ENCODE measurements at places on chromosomes 3 and 15. TPM values are rescaled to one million over a fixed set of nuclear protein-coding genes. Genes with fewer than 3 reads are reported as not detected.

The MAP1A gene
- total RNA-seq: 0.27 TPM

DNA sequence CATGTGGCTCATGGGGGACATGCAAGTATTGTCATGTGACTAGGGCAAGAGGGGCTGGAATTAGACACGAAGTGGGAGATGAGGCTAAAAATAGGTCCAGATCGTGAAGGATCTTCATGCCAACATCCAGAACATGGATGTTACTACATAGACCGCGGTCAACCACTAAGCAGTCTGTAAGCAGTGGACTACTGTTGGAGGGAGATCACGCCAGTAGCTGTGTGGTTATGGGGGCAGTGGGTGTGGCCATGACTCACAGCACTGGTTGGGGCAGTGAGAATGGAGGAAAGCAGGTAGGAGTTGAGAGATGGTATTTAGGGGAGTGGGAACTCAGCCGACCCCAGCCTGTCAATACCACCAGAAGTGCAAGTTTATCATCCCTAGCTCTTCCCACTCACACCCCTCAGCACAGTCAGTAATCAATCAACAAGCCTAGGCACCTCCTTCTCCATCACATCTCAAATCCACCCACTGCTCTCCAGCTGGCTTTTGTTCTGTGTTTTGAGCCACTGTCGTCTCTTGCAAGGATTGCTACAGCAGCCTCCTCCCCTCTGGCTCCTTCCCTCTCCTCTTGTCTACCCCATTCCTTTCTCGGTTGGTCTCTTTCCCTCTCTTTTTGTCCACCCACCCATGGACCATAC is 107.2 kb upstream of the ABHD17C start:
- peak; percentile 50 for DNase-seq

GRCh38 chr3:128844502-128844901 is 34.9 kb upstream of the ACAD9 start:
- DNase-seq: no peak

DNA sequence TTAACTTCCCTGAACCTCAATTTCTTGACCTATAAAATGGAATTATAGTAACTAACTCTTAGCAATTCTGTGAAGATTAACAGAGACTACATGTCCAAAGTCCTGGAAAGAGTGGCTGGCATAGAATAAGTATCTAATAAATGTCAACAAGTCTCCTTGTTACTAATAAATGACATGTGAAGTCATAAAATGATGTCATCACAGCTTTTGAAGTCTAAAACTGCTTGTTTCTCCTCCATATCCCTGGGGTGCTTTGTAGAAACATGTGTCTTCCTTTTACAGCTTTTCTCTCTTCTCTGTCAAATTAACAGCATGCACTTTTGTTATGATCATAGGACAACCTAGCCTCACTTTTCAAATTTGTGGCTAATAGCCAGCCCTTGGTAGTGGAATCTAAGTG is 510.2 kb downstream of the NTRK3 start:
- DNase-seq: no peak

The DHX30 gene
- total RNA-seq: 75.4 TPM

DNA sequence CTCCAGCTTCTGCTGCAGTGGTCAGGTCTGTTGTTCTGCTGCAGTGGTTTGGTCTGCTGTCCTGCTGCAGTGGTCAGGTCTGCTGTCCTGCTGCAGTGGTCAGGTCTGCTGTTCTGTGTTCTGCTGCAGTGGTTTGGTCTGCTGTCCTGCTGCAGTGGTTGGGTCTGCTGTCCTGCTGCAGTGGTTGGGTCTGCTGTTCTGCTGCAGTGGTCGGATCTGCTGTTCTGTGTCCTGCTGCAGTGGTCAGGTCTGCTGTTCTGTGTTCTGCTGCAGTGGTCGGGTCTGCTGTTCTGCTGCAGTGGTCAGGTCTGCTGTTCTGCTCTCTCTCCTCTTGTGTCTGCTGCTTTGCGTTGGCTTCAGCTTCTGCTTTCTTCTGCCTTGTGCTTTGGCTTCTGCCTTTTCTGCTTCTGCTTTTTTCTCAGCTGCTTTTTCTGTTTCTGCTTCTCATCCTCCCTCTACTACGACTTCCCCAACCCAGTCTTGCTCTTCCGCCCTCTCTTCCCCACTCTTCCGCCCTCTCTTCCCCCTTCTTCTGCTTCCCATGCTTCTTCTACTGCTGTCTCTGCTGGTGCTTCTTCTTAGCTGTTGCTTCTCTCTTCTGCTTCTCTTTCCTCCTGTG is 50.7 kb downstream of the FAM43A start:
- DNase-seq: no peak

DNA sequence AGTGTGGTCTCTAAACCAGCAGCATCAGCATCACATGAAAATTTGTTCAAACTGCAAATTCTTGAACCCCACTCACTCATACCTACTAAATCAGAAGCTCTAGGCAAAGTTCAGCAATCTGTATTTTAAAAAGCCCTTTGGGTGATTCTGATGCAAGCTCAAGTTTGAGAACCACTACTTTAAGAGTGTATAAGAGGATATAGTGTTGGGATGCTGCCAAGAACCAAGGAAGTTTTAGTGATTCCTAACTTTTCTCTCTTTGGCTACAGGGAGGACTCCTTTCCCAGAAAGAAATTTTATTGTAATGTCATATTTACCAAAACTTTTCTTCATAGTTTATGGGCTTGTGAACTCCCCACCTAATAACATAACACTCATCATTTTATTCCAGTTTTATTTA is 422.2 kb downstream of the TBC1D5 start:
- no peak for DNase-seq

The GOLGA8J gene
- total RNA-seq: not detected

GRCh38 chr3:50266836-50267235 is 2.1 kb upstream of the SEMA3B start:
- DNase-seq: no peak

DNA sequence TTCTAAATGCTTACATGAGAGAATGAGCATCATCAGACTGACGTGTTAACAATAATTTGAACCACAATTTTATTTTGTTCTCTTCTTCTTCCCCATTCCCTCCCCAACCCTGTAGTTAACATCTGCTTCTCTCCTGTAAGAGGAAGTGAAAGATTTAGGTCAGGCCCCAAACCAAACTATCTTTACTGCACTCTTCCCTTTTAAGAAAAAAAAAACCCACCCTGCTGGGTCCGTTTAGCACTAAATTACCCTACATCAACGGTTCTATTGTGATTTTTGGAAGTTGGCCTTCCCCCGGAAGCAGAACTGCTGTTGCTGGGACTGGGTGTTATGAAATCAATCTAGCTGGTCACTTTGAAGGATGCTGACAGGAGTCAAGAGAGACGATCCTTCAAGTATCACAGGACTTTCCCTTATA is 49.4 kb downstream of the NFKBIZ start:
- DNase-seq: no peak

The CACNA2D2 gene
- not detected for total RNA-seq

DNA sequence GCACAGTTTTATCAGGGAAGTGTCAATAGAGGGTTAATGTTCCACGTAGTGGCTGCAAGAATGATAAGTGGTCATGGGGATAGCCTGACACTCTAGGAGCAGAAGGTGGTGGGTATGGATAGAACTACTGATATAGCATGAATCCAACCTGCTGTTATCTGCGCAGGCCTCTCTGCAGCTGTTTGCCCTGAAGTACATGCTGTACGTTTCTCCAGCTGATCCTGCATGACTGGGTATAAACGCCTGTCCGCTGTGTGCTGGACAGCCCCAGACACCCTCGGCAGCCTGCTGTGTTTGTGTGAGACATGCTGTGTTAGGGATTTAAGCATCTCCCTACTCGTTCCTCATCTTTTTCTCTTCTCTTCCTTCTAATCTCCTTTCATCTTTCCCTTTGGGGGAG is 87.1 kb downstream of the LPP start:
- no peak for DNase-seq

The KCNAB1 gene
- 0.51 TPM for total RNA-seq

- no peak for DNase-seq
Measured at GRCh38 chr3:187051066-187051465, 88.2 kb downstream of the RPL39L start.

DNA sequence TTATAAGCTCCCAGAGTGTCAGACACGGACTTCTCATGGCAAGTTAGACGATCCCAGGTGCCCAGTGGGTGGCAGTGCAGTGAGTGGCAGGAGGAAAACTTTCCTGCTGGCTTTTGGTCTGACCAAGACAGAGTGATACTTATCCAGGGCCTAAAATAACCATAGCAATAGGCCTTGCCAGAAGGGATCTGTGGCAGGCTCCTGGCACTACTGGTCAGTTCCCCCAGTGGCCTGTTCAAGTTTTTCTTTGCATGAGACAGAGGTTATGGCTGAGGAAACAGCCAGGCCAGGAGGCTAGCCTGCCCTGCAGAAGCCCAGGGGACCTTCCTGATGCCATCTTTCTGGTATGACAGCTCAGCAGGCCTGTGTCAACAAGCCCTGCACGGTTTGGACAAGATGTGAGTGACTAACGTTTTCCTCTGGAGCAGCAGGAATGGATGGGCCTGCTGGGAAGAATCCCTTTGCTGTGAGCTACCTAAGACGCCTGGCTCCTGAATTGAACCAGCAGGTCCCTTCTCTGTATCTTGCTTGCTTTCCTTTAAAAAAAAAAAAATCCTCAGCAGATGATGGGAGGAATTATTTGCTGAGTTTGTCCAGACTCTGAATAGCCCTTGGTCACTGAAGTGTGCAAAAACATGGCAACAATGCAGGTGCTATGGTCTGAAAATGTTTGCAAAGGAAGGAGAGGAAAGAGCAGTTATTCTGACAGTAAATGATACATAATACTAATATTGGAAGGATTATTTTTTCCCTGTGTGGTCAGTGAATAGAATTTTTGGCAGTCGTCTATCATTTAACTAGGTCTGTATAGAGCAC is 18.0 kb downstream of the SCG5 start:
- DNase-seq: no peak

GRCh38 chr15:30889196-30889595 is 14.5 kb upstream of the FAN1 start:
- no peak for DNase-seq

- no peak for DNase-seq
Measured at GRCh38 chr3:46184469-46184868, 23.6 kb downstream of the CCR1 start.

The FANCD2OS gene
- not detected for total RNA-seq

DNA sequence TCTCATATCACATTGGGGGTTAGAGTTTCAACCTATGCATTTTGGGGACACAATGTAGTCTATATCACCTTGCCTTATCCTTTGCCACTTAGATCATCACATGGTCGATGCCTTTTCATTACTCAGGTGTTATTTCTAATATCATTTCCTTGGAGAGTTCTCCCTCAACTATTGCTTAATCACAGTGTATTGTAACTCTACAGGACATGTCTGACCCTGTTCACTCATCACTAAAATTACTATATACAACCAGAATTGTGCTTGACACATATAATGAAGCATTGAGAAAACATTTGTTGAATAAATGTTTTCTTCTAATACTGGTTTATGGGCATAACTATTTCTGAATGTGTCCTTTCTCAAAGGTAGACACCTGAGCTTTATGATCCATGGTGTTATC is 207.4 kb downstream of the EPHA6 start:
- DNase-seq: no peak

The ATP13A4 gene
- total RNA-seq: 31.9 TPM

- no peak for DNase-seq
Measured at GRCh38 chr3:181966393-181966792, 254.7 kb downstream of the SOX2 start.

All from Calu3 (cell line).